Fibroblast of the conjunctiva (primary cell): ENCODE measurements at places on chromosomes 6 and 20.

- DNase-seq, result no peak
Observed at GRCh38 chr20:58760856-58761255, 68.3 kb downstream of the NPEPL1 start.

DNA sequence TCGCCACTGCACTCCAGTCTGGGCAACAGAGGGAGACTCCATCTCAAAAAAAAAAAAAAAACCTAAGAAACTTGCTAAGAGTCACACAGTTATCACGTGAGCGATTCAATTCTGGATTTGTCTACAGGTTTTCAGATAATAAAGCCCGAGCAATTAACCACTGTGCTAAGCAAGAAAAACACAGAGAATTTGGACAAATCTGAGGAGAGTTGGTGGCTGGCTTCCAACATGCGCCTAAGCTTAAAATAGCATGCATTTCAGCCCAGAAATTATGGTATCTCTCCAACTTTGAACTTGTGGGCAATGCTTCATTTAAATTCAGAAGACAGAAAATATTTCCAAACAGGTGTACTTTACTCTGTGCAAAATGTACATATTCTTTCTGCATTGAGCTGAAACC lies 232.9 kb downstream of the TSHZ2 start:
- no peak for DNase-seq

- DNase-seq, result no peak
Observed at GRCh38 chr6:131838051-131838450, 30.2 kb downstream of the ENPP1 start.

- no peak for DNase-seq
Observed at GRCh38 chr20:43863821-43864544, 50.7 kb upstream of the TOX2 start.

DNA sequence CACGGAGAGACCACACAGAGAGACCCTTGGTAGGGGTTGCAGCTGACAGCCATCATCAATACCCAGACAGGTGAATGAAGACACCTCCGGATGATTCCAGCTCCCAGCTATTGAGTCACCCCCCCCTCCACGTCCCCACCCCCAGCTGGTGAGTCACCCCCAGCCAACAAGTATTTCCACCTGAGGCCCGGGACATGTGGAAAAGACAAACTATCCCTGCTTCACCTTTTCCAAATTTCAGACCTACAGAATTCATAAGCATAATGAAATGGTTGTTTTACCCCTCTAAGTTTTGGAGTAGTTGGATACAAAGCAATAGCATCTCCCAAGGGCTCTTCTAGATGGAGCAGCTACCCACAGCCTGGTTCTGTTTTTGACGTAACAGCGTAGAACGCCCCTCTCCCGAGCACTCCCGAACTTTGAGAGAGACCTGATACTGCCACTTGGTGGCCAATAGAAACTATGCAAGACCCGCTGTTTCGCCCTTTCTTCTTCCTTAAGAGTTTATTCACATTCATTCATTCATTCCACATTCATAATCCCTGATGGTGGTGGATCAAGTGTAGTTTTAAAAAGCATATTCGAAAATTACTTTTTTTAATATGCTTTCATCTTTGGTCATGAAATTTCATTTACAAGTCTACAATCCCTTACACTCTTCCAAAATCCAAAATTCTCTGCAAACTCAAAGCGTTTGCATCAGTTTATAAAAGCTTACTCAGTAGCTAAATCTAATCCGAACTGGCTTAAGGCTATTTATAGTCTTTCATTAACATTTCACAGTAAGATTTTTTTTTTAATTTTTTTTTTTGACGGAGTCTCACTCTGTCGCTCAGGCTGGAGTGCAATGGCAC lies 15.1 kb upstream of the PPP1R16B start:
- DNase-seq, result peak; percentile 3

DNA sequence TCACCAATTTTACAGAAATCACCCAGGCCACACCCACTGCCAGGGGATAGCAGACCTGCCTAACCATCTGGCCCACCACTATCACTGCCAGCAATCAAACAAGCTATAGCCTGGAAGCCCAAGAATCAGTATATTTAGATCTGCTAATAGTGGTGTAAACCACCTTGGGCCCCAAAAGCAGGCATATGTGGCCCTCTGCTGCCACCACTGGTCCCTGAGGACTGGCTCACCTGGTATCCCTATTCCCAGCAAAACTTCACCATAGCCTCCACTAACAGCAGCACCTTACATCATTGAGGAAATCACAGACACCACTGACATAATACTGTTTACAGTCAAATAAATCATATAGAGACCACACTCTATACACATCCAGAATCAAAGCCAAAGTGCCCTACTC lies 880.4 kb upstream of the MAN1A1 start:
- no peak for DNase-seq

DNA sequence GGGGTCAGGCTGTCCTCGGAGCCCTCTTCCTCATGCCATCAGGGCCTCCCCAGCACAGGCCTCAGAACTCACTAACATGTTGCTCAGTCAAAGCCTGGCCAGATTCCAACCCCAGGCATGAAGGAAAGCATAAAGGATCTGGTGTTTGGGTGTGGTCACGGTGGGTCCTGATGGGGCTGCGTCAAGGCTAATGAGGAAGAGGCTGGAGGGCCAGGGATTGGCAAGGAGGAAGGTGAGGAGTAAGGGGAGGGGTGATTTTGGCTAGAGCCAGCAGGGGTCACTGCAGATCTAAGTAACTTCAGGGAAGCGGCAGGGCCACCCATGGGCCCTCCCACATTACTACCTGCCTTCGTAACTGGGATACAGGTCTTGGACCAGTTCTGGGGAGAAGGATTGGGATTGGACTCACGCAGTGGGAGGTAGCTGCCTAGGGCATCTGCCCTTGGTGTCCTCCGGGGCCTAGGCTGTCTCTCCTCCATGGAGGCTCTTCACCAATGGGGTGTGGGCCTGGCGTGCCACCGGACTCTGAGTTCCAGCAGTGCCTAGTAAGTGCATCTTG lies 36.2 kb upstream of the MRPS18A start:
- DNase-seq, result peak; percentile 67

DNA sequence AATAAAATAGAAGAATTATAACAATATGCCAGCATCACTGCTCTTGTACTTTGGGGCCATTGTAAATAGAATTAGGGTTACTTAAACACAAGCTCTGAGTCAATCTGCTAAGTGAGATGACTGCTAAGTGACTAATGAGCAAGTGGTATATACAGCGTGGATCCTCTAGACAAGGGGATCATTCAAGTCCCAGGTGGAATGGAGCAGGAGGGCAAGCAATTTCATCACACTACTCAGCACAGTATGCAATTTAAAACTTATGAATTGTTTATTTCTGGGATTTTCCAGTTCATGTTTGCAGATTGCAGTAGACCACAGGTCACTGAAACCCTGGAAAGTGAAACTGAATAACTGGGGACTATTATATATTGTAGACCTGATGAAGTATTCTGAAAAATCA lies 235.3 kb downstream of the BTBD3 start:
- DNase-seq, result peak; percentile 5

GRCh38 chr6:7112741-7113313 lies 5.1 kb downstream of the RREB1 start:
- no peak for DNase-seq

- DNase-seq, result no peak
Observed at GRCh38 chr6:132902901-132903300, 88.5 kb downstream of the RPS12 start.

GRCh38 chr6:144632266-144632665 lies 347.1 kb downstream of the UTRN start:
- DNase-seq, result no peak

- DNase-seq, result no peak
Observed at GRCh38 chr6:44229376-44230033, 6.1 kb downstream of the SLC29A1 start.

DNA sequence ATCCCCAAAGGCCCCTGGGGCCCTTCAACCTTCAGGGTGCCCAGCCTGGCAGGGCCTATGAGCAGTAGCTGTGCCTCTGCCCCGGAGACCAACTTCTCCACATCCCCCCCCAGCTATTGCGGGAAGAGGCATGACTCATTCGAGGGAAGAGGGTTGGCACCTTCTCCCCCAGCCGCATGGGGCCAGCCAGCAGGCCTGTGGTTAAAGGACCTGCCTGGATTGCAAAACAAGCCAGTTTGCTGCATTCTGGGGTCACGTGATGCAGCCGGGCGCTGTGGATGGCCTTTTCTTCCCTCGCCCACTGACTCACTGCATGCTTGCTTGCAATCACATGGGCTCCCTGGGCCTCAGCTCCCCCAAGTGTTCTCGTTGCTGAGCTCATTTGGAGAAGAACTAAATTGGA lies 182.5 kb downstream of the MAFB start:
- peak; percentile 95 for DNase-seq

DNA sequence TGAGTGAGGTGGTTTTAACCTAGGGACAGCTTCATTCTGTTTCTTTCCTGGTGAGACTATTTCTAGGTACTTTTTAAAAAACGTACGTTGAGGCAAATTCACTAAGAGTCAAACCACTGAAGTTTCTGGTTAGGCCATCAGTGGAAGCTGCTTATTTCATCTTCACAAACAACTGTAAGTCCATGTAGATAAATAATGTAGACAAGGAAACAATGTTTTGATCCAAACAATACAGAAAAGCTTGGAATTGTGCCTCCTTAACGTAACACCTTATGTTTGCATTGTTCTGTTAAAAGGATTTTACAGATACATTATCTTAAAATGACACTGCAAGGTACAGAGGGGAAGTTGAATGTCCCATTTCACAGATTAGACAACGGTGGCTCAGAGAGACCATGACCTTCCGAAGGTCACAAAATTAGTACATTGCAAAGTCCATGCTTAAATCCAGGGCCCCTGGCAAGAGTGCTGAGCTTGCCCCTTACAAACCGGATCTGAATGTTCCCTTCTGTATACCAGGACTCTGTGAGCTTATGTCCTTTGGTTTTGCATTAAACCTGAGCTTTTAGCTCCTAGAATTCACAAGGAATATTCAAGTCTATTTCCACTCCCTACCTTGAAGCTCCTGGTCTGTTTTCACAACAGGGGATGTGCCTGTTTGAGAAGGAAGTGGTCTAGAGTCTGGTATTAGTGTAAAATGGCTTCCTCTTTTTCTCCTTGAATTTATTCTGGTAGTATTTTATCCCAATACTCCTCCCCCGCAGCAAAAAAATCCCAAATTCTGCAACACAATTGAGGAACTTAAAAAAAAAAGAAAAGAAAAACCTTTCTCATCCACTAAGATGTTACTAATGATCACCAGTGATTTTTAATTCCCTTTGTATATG lies 28.9 kb upstream of the ZNF217 start:
- DNase-seq, result no peak

DNA sequence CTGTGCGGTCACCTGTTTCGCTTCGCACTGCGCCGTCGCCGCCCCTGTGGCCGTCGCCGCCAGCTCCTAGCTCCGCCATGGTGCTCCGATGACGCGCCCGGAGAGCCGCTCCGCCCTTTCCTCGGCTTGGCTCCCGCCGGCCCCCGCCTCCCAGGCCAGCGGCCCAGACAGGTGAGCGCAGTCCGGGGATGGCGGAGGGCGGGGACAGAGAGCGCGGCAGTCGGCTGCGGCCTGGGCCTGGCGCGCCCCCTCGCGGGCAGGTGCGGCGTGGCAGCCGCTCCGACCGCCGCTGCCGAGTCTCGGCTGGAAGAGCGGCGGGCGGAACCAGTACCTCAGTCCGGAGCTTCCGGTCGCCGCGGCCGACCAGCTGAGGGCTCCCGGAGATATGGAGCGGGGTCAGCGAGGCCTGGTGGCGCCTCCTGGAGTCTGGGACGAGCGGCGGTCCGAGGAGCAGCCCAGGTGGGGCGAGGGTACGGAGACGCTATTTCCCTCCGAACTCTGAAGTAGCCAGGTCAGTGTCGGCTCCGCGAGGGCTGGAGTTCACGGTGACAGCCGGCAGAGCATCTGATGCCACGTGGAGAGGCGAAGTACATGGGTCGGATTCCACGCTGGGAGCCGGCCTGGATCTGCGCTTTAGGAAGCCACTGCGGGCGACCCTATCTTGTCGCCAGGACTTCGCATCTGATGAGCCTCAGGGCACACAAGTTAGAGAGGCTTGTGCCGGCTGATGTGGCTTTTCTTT lies at the start of gene MAP7:
Gene MAP7 (minus strand): TSS at position 93 of the 742 bp plus-strand sequence. CDS start 14 bp downstream, at position 79.
- no peak for DNase-seq

DNA sequence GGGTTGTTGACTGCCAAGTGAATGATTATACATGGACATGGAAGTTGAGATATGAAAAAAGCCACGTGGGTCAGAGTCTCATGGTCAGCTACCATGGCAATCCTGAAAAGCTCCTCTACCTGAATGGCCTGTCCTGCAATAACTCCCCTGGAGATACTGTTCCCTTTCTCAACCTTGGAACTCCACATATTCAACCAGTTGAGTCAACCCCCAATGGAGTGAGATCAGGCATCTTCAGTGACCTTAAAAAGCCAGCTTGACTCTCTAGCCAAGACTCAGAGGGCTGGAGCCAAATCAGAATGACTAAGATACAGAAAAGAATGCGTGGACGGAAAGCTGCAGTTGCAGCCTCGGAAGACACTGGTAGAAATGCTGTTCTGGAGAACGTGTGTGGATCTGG lies 341.3 kb downstream of the FOXA2 start:
- DNase-seq, result no peak

DNA sequence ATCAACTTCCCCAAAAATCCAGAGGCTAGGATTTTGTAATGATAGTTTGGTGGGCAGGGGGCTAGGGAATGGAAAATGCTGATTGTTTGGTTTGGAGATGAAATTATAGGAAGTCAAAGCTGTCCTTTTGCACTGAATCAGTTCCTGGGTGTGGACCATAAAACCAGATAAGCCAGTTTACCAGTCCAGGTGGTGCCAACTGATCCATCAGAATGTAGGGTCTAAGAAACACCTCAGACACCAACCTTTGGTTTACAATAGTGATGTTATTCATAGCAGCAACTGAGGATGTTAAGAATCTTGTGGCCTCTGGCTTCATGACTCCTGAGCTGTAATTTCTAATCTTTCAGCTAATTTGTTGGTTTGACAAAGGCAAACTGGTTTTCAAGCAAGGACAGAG lies 496.6 kb upstream of the EPHA7 start:
- no peak for DNase-seq

- no peak for DNase-seq
Observed at GRCh38 chr6:14516956-14517355, 399.4 kb downstream of the CD83 start.

DNA sequence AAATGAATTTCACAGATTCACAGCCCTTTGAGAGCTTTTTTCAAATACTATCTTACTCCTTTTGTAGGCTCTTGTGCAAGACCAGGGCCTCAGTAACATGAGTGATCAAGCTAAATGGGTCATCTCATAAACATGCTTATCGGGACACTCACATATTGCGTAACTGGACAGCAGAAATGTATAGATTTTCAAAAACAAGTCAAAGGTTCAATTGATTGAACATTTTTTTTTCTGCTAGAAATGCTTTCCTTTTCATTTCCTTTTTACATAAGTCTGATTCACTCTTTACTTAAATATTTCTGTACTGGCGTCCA lies 8.7 kb upstream of the SALL4 start:
- DNase-seq, result peak; percentile 8

DNA sequence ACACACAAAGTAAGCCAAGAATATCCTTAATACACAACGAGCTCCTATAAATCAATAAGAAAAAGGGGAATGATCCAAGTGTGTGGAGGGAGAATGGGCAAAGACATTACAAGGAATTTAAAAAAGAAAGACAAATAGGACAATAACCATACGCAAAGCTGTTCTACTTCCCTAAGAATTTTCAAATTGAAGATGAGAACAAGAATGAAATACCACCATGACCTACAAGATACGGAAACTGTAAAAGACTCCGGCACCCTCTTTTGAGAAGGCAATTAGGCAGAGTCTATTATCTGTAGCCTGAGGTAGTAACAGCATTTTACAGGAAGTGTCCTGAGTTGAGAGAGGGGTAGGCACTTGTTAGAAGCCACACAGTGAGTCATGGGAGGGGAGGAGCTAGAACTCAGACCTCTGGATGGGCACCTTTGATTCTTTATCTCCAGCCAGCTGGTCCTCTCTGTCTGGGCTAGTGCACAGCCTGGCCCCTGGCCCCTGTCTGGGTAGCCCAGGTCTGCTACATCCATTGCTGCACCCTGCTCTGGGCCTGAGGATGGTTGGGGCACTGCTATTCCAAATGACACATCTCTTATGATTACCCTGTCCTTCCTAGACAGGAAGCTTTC lies 15.3 kb downstream of the RSPO4 start:
- no peak for DNase-seq
